ENCODE measurements at places on chromosomes 2 and 18.

DNA sequence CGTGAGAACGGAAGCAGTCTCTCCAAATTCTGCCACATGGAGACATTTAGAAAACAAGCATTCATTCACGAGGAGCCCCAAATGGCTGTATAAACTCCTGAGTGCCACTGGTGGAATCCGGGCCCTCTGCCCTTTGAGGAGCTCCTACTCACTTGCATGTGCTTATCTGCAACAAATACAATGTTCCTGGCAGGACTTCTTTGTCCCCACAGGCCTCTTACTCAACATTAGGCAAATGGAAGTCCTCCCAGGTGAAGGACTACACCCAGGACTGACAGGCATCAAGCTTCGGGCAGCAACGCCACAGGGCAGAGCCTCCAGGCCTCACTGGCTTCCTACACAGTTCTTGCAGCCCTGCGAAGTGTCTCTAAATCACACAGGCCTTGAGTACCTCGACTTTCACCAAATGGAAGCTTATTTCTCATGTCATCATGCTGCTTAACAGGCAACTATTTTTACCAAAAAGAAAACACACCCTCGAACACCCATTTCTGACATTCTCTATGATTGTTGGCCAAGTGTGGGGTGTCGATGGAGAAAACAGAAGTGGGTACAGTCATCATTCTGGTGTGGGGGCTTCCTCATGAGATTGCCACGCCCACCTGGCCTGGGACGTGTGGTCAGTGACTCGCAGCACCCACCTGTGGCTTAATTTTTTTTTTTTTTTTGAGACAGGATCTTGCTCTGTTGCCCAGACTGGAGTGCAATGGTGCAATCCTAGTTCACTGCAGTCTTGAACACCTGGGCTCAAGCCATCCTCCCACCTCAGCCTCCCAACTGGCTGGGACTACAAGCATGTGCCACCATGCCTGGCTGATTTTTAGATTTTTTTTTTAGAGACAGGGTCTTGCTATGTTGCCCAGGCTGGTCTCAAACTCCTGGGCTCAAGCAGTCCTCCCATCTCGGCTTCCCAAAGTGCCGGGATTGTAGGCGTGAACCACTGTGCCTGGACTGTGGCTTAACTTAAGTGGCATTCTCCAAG, 186.8 kb upstream of the GLI2 start:
- no peak for DNase-seq

GRCh38 chr2:42724886-42725285, 39.0 kb downstream of the OXER1 start:
- DNase-seq = no peak

DNA sequence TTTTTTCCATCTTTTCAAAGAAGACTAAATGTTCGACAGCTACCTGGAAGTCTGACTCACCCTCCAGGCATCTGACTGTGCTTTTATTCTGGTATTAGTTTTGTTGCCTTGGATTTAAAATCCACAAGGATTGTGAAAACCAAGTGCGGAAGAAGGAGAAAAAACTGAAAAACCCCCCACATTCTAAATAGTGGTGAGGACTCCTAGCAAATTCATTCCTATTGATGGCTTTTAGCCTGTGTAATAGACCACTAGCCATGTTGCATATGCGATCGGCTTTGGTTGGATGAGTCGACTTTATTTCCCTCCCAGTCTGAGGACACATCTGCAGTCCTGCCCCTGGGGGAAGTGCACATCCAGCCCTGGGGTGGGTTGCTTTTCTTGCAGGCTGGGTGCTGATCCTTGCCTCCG, 16.9 kb downstream of the LDLRAD4 start:
- DNase-seq = no peak

- DNase-seq = no peak
Measured at GRCh38 chr2:160326786-160327185, 126.7 kb upstream of the ITGB6 start.

DNA sequence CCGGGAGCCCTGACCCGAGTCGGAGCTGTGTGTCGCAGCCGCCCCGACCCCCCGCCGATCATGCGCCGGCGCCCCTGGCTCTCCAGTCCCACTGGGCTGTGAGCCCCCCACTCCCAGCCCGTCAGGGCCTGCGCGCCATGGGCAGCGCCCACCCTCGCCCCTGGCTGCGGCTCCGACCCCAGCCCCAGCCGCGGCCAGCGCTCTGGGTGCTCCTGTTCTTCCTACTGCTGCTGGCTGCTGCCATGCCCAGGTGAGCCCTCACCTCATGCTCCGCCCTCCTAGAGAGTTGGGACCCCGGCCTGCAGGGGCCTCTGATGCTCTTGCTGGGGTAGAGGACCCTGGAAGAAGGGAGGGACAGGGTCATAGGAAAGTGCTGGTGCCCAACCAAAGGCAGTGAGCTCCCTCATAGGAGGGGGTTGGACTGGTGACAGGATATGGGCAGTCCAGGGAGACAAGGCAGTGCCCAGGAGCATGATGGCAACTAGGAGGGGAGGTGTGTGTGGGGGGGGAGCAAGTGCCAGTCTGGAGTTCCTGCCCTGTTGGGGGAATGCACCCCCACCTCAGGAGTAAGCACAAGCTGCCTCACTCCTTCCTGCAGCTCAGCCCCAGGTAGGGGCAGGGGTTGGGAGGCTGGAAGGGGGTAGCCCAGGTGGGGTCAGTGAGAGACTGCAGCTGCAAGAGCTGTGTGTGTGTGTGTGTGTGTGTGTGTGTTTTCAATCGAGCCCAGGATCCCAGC, 375 bp downstream of the WNT10A start:
- DNase-seq = no peak

- no peak for DNase-seq
Measured at GRCh38 chr2:239897596-239898235, 127.4 kb downstream of the NDUFA10 start.

DNA sequence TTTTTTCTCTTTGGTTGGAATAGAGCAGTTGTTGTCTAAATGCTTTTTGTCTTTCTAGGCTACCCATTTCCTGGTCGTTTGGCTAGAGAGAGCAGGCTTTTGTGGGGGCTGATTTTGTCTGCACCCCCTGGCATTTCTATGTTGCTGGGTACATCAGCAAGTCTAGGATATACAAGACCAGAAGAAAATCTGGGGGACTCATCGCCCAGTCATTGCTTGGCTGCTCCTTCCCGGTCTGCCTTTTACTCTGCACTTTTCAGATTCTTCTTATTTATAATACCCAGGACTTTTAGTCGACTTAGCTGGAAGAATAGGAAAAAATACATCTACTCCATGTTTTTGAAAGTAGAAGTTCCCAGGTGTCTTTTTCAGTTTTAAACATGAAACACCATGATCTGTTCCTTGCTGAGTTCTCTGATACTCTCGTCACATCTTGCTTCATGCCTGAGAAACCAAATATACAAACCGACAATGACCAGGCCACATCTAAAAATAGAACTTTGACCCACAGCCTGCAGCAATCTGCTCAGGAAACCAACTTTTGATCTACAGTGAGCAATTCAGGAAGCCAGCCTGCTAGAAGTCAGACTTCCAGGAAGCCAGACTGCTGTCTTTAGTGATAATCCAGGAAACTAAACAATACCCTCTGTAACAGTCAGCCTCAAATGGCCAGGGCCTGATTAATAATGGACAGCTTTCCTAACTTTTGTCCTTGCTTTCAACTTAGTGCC, 163.8 kb upstream of the MEX3C start:
- DNase-seq = no peak

DNA sequence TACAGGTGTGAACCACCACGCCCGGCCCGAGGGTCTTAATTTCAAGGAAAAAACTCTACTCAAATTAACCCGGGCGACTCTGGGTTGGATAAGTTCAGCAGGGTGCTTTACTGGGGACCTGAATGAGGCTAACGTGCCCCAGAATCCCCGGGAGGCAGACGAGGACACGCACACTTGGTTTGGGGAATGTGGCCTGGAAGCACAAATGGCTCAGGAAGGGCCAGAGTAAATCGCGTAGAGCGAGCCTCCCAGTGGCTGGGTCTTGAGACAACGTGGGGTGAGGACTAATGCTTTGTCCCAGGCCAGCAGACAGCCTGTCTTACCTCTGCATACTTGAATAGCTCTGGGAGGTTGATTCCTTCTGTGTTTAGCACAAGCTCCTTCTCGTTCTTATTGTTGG, 75.8 kb downstream of the POLR1A start:
- DNase-seq = no peak

DNA sequence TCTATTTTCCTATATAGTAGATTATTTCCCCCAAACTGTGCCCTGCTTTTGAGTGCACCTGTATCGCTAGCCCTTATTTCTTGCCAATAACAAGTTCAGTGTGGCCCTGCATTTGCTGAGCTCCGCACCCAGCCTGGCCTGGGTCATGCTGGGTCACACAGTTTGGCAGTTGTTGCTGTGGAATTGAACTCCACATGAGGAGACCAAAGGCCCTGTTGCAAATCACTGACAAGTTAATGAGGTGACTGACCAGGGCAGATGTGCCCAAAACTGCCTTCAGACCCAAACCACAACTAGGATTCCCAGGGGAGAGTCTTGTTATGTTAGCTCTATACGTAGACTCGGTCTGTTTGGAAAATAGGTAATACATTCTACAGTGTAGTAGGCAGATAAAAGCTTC, 31.0 kb downstream of the COL4A4 start:
- DNase-seq = peak; percentile 5

DNA sequence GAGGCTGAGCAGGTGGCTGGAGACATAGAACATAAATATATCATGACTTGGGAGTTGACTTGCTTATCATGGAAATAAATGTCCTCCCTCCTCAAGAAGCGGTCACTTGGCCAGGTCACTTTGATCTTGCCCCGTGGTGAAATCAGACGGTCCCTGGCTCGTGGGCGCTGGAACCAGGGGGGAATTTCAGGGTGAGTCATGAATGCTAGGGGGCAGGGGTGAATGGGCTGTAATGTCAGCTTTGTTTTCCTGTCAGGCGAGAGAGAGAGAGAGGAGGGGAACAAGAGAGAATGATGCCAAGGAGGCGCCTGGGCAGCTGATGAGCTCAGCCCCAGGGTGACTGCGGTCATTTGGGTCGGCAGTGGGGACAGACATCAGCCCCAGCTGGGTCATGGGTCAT, 47.7 kb downstream of the RRM2 start:
- DNase-seq = no peak

DNA sequence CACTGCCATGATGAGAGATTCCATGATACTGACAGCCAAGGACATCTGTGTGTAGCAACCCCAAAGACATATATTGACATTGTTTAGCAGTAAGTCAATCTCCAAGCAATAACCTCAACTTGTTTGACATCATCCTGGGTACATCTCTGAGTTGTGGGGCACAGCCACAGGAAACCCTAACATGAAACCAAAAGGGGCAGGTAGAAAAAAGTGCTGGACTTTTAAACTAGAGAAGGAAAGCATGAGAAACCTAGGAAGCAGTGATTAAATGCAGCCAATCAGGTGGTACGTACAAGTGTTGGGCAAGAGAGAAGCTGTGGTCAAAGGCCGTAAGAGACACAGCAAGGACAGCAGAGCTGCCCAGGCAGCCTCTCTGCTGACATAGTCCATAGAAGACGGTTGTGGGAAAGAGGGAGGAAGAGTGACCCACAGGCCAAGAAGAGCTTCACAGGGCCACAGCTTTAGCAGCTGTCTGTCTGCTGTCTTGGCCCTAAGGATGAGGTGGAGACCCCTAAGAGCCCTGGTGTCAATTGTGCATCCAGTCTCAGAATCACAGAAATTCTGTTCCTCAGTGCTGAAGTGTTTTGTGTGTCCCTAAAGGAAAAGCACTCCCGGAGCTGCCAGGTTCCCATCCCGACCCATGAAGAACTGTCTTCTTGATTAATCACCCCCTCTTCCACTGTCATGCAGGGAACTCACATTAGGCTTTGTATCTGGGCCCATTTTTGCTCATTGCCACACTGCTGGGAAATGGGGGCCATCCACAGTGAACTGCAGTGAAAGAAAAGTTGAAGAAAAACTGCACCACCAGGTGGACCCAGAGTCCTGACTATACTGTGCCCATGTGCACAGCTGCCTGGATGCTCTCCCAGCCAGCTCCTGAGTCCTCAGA, 25.4 kb upstream of the CHN1 start:
- peak; percentile 31 for DNase-seq

DNA sequence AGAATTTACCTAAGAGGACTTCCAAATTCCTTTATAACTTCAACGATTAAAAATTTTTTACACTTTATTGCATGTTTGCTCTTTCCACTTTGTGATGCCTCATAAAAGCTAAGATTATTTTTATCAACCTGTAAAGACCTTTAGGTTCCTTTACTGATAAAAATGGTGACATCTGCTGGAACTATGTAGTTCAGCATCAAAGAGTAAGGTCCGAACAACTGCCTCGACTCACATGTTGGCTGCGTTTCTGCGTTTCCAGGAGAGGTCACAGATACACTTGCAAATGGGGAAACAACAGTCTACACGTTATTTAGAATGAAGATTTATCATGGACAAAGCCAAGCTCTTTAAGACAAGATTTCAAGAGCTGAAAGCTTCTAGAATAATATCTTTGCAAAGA, 18.8 kb upstream of the TMX3 start:
- DNase-seq = no peak

GRCh38 chr18:12281861-12282260, 26.2 kb upstream of the TUBB6 start:
- no peak for DNase-seq

DNA sequence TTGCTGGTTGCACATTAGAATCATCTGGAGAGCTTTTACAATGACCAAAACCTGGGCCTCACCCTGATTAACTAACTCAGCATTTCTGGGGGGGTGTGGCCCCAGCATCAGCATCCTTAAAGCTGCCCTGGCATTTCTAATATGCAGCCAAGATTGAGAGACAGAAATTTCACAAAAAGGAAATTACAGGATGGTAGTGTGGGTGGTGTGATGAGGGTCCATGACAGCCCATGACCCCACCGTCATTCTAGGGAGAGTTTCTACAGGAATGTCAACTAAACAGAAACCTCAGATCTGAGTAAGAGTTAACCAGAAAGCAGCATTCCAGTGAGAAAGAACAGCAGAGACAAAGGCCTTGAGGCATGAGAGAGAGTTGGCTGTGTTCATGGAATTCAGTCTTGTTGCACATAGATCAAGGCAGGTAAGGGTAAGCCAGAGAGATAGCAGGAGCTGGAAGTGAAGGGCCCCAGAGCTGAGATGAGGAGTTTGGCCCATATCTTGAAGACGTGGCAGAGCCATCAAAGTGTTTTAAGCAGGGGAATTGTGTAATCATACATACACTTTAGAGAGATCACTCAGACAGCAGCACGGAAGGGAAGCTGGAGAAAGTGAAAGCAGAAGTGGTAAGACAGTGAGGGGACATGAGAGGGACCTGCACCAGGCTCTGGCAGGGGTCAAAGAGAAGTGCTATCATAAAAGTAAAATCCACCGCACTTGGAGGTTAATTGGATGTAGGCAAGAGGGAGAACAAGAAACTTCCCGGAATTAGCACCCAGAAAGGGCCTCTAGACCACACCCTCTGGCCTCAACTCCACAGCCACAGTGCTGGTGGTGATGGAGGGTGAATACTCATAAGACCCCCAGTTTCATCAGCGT, 7.8 kb upstream of the TRABD2A start:
- DNase-seq = no peak

Data from DMS 273 treated with DMSO at 0.1 percent for 48 hours (cell line).